Activated T-helper 9 cell treated with anti-CD3 and anti-CD28 coated beads, Interleukin-2, amount 50 U/mL, for 16 hours (primary cell): ENCODE measurements at places on chromosomes 2 and 18.

DNA sequence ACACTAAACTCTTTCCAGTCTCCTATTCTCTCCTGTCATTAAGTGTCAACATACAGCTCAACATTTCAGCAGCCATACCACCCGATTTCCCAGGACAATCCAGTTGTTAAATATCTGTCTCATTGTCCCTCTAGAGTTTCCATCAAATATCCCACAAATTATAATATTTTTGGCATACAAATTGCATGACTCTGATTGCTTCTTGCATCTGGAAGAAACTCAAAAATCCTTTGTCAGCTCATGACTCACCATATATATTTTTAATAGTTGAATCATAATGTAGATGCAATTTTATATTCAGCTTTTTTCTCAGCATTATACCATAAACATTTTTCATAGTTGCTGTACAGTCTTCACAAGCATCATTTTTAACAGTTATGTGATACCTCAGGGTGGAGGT, 7.2 kb downstream of the SLC30A3 start:
- no peak for DNase-seq

- DNase-seq, result no peak
Measured at GRCh38 chr18:3823073-3823472, 373.1 kb downstream of the TGIF1 start.

GRCh38 chr2:235377176-235377575, 116.7 kb upstream of the AGAP1 start:
- DNase-seq, result no peak

DNA sequence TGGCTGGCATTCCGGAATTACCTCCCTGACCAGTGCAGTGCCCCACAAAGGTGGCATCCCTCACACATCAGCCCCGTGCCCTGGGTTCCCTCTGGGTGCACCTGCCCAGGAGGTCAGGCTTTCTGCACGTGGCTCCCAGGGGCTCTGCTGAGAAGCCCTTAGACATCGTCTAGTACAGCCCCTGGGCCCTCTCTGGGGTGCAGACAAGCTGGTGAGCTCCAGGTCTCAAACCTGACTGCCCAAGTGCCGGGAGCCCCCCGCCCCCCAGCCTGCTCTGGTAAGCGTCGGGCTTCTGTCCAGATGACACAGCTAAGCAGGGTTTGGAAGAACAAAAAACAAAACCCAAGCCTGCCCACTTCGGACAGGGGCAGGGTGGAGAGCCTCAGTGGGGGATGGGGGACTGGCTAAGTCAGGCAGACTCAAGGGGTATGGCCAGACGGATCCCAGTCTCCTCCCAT, 20.2 kb downstream of the TWIST2 start:
- no peak for DNase-seq

DNA sequence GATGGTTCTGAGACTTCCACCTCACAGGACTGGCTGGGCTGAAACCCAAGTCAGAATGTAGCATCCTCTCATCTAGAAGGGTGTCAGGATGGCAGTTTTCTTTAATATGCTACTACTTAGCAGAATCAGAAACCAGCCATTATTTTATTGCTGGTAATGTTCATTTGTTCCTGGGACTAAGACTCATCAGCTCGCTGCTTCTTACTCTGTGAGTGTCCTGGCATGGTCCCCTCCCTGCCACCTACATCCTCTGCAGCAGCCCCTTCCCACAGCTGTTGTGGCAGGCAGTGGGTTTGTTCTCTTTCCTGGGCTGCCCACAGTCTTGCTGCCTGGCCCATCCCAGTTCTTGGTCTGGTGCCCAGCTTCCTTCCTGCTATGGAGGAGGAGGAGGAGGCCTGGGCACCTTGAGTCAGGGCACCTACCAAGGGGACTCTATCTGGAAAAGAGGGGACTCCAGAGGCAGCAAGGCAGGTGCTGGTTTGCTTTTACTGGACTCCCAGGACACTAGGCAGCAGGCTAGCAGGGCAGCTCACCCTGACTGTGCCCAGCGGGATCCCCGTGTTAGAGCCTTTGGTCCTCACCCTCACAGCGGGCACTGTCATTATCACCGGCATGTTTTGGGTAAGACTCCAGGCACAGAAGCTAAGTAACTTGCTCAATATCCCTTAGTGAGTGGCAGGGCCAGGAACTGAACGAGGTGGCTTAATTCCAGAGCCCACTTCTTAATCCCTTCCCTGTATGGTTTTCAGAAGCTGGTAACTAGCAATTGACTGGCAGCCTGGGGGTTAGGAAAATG, 62.1 kb downstream of the LRRFIP1 start:
- DNase-seq, result no peak

DNA sequence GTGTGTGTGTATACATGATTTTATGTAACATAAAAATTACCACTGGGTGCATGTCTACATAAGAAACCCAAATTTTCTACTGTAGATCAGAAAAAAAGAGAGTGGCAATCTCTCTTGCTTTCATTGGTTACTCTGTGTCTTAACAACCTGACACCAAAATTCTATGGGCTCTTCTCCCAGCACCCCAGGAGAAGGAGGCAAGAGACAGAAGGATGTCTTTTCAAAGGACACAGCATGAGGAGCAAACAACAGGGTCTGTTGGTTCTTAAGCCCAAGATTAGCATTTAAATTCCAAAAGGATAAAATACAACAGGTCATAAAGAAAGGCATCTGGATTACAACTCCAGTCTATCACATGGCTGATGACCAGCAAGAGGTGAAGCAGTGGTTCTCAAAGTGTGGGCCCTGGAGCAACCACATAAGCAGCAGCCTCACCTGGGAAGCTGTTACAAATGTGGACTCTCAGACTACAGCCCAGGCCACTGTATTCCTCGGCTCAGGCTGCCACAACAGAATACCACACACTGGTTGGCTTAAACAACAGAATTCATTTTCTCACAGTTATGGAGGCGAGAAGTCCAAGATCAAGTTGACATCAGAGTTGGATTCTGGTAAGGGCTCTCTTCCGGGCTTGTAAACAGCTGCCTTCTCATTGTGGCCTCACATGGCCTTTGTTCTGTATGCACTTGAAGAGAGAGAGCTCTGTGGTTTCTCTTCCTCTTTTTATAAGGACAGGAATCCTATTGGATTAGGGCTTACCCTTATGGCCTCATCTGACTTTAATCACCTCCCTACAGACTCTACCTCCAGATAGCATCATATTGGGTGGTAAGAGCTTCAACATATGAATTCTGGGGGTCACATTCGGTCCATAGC, 79.8 kb upstream of the RNF152 start:
- no peak for DNase-seq

GRCh38 chr18:46632401-46633071, 24.5 kb downstream of the LOXHD1 start:
- no peak for DNase-seq

- no peak for DNase-seq
Measured at GRCh38 chr2:132270981-132271546, 109.3 kb upstream of the ANKRD30BL start.

GRCh38 chr18:61655630-61656029, 237.2 kb downstream of the RNF152 start:
- no peak for DNase-seq

DNA sequence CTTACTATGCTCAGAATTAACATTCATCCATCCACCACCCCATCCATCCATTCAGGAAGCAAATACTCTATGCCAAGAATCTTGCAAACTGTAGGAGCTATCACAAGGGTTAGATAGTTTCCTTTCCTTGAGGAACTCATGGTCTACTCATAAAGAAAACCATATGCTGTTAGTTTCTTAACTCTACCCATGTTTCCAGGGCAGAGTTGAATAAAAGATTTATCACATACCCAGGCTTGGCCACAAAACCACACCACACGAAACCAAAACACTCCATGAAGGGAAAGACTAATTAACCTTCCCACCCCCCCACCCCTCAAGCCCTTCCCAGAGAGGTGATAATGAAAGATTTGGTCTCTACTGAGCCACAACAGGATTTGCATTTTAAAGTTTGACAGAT, 23.7 kb upstream of the MSGN1 start:
- DNase-seq, result no peak

- no peak for DNase-seq
Measured at GRCh38 chr2:54605836-54606235, 117.6 kb upstream of the EML6 start.

DNA sequence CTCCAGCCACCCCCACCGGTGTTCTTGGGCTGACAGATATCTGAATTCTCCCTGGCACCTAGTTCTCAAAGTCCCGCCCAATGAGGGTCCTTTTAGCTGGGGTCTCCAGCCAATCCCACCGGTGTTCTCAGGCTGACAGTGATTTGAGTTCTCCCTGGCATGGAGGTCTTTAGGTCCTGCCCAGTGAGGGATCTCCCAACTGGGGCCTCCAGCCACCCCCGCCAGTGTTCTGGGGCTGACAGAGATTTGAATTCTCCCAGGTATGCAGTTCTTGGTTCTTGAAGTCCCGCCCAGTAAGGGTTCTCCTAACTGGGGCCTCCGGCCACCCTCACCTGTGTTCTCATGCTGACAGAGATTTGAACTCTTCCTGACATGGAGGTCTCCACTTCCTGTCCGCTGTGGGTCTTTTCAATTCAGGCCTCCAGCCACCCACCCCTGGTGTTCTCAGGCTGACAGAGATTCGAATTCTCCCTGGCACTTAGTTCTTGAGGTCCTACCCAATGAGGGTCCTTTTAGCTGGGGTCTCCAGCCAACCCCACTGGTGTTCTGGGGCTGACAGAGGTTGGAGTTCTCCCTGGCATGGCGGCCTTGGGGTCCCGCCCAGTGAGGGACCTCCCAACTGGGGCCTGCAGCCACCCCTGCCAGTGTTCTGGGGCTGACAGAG, 154.6 kb downstream of the ANKRD36 start:
- no peak for DNase-seq

GRCh38 chr18:48683197-48683596, 144.4 kb downstream of the CTIF start:
- no peak for DNase-seq

DNA sequence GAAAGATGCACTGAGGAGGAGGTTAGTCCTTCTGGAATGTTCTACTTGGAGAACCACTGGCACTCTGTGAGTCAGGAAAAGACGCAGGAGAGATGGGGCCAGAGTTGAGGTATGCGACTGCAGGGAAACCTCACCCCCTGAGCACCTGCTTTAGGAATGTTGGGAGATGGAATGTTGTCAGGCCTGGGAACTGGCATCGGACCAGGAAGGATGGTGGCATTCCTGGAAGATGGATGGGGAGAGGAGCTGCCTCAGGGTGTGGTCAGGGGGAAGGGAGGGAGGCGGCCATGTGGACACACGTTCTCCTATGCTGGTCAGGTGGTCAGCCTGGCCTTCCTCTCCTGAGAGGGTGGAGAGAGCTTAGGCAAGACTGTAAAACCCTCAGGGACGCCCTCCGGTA, 146.3 kb downstream of the CELF4 start:
- no peak for DNase-seq

- no peak for DNase-seq
Measured at GRCh38 chr2:9653485-9654271, 22.9 kb upstream of the YWHAQ start.

DNA sequence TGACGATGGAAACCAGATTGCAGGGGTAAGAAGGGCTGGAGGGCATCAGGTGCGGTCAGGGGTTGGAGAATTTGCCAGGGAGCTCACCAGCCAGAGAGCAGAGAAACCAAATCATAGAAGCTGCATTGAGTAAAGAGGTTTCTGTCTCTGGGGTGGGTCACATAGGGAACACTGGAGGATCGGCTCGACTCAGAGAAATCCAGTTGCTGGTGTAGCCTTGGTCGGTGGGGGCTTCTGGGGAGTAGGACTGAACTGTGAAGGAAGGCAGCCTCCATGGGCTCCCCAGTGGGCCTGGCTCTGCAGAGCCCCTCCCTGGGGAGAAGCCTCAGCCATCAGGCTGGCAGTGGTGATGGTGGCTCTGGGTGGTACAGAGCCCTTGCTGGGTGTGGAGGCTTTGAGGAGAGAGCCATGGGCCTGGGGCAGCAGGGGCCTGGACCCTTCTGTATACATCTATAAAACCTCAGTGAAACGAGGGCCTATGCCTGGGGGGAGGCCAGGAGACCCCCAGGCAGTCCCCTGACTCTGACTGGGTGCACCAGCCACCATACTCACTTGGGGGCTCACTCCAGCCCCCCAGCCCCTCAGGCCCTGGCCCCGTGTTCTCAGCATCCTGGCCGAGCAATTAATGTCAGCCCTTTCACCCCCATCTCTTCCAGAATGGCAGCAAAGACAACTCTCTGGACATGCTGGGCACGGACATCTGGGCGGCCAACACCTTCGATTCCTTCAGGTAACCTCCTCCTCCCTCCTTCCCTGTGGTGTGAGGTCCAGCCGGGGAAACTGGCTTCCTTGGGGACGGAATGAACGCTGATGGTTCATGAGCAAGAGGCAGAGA, 124.5 kb downstream of the CTIF start:
- DNase-seq, result no peak

GRCh38 chr2:239146011-239146641, 254.7 kb downstream of the HDAC4 start:
- DNase-seq, result no peak

DNA sequence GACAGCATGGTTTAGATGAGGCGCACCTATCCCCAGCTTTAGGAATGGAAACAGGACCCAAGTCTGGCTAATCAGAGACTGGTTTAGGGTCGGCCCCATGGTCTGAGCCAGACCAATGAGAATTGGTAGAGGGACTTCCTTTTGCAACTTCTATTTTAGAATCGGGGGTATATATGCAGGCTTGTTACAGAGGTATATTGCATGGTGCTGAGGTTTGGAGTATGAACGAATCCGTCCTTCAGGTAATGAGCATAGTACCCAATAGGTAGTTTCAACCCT, 1.5 kb upstream of the BOLA3 start:
- DNase-seq, result no peak

DNA sequence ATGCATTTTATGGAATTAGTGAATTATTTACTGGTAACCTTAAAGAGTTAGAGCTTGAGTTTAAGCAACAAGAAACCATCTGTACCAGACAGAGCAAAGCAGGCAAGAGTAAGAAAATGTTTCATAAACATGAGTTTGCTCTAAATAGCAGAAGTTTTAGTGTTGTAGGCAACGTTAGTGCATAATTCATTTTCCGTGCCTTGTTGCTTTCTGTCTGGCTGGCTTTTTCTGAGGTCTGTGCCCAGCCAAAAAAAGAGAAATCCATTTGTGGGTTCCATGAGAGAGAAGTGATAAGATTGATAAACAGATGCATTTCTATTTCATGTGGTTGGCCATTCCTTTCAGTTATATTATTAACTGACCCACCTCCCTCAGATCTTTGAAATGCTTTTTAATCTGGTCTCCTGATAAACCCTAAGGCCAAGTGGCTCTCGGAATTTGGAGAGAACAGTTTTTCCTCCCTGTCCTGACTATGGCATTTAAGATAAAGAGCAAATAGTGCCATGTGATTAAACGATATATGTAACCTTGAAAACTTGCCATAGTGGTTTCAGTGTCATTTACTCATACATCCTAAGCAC, 139.5 kb upstream of the LMAN1 start:
- no peak for DNase-seq

DNA sequence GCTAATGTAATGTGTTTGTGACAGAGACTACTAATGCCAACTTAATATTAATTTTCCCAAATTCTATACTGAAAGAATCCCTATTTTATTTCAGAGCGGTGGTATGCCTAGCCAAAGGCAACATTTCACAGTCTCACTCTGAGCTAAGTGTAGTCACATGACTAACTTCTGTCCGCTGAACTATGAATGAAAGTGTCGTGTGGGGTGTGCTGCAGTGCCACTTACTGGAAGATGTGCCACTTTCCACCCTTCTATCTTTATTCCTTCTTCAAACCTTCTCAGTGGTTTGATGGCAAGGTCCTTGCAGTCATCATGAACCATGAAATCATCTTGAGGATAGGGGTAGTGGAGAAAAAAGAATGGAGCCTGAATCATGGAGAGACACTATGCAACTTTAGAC, 47.3 kb upstream of the C1D start:
- no peak for DNase-seq
